ENCODE measurements at places on chromosomes 4 and X.
A peak's percentile ranks its signal among the peaks of the same experiment; 100 is the strongest.

GRCh38 chr4:175813821-175814220 is 1.8 kb upstream of the GPM6A start:
- DNase-seq, result no peak
- no peak overlapping the region for H3K4me3 ChIP-seq
- no peaks in the 10 kb centered on the region for H3K36me3 ChIP-seq
- no peaks in the 10 kb centered on the region for H3K27me3 ChIP-seq

- no peak overlapping the region for H3K27ac ChIP-seq
- no peak for DNase-seq
- H3K27me3 ChIP-seq, result peaks cover 4% of the 10 kb centered on the region
- no peak overlapping the region for H3K4me3 ChIP-seq
- no peaks in the 10 kb centered on the region for H3K36me3 ChIP-seq
Measured at GRCh38 chr4:52780617-52781354, 29.6 kb upstream of the ERVMER34-1 start.

- H3K4me3 ChIP-seq, result no peak overlapping the region
- H3K36me3 ChIP-seq, result no peaks in the 10 kb centered on the region
- H3K27ac ChIP-seq, result no peak overlapping the region
- no peaks in the 10 kb centered on the region for H3K4me1 ChIP-seq
- H3K27me3 ChIP-seq, result no peaks in the 10 kb centered on the region
Measured at GRCh38 chrX:121307449-121307848, 260.0 kb downstream of the GLUD2 start.

DNA sequence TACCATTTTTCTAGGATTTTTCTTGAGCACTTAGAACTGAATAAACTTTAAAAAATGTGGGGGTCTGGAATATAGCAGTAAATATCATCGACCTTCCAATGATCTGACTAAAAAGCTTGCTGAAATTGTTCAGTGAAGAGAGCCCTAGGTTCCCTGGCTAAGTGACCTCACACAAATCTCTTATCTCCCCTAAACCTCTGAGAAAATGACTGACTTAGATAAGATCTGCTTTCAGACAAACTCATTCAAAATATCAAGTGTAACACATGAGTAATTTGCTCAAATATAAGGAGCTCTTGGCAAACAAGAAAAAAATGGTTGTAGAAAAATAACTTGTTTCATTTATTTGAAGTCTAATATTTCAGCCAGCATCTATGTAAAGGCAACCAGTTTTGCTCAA is 441.7 kb upstream of the SLIT2 start:
- no peaks in the 10 kb centered on the region for H3K4me1 ChIP-seq
- H3K27me3 ChIP-seq, result no peaks in the 10 kb centered on the region
- H3K36me3 ChIP-seq, result no peaks in the 10 kb centered on the region
- H3K27ac ChIP-seq, result no peak overlapping the region
- no peak for DNase-seq

- no peak overlapping the region for H3K4me3 ChIP-seq
- DNase-seq, result no peak
- no peaks in the 10 kb centered on the region for H3K27me3 ChIP-seq
- H3K4me1 ChIP-seq, result no peaks in the 10 kb centered on the region
Measured at GRCh38 chrX:133947022-133947421, 38.4 kb downstream of the GPC3 start.

- no peaks in the 10 kb centered on the region for H3K36me3 ChIP-seq
- H3K4me1 ChIP-seq, result no peaks in the 10 kb centered on the region
- H3K4me3 ChIP-seq, result no peak overlapping the region
- no peak for DNase-seq
- peaks cover 32% of the 10 kb centered on the region for H3K27me3 ChIP-seq
Measured at GRCh38 chr4:76584241-76585152, 149.5 kb downstream of the SHROOM3 start.

DNA sequence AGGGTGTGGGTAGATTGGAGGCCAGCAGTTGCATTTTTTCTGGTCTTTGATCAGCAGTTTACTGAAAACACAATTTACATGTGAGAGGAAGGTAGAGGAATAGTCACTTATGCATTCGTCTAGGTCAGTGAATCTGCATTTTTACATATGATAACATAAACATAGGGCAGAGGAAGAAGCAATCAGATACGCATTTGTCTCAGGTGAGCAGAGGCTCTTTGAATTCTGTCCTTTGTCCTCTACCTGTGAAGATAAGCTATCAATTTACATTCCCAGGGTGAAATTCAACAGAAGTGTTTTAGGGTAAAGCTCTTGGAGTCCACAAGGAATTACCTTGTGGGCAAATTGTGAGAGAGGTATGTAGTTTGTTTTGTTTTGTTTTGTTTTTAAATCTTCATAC is 306.5 kb downstream of the MAGEB5 start:
- H3K27me3 ChIP-seq, result no peaks in the 10 kb centered on the region
- DNase-seq, result no peak
- H3K4me1 ChIP-seq, result no peaks in the 10 kb centered on the region
- no peak overlapping the region for H3K27ac ChIP-seq
- H3K4me3 ChIP-seq, result no peak overlapping the region

DNA sequence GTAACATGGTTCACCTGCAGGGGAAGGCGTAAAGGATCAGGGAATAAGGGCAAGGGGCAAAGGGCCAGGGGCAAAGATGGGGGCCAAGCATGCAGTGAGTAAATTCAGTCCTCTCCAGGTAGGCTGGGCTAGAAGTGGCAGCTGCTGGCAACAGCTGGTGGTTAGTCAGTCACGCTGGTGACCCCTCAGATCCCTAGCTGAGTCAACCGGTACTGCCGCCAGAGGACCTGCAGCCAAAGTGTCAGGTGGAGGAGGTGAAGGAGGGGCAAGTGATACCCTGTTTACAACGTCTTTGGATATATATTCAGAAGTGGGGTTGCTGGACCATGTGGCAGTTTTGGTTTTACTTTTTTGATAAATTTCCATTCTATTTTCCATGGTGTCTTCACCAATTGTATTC is 24.6 kb upstream of the NAP1L2 start:
- no peak overlapping the region for H3K27ac ChIP-seq
- no peaks in the 10 kb centered on the region for H3K4me1 ChIP-seq
- DNase-seq, result no peak
- no peak overlapping the region for H3K4me3 ChIP-seq
- H3K27me3 ChIP-seq, result no peaks in the 10 kb centered on the region

DNA sequence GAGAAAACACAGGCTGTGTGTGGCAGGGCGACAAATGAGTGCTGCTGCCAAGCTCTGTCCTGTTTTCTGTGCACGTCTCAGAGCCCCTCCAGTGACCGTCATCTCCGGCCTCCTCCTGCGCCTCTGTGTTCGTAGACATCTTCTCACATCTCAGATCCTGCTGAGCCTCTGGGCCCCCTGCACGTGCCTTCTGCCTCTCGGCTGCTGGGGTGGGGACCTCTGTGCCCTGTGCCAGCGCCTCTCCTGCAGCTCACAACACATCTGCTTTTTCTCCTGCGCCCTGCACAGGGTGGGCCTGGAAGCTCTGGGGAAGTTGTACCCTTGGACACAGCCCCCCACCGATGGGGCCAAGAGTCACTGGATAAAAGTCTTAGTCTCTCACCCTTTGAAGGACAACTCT is 2.4 kb upstream of the CTAG2 start:
- H3K4me3 ChIP-seq, result no peak overlapping the region
- H3K27ac ChIP-seq, result no peak overlapping the region
- H3K36me3 ChIP-seq, result no peaks in the 10 kb centered on the region
- no peaks in the 10 kb centered on the region for H3K27me3 ChIP-seq

- peak overlapping the region; percentile 56 for H3K27ac ChIP-seq
- peak; percentile 79 for DNase-seq
- H3K27me3 ChIP-seq, result no peaks in the 10 kb centered on the region
- H3K4me1 ChIP-seq, result peaks cover 17% of the 10 kb centered on the region
- H3K36me3 ChIP-seq, result peaks cover 8% of the 10 kb centered on the region
Measured at GRCh38 chr4:39932776-39933402, 44.8 kb downstream of the PDS5A start.

DNA sequence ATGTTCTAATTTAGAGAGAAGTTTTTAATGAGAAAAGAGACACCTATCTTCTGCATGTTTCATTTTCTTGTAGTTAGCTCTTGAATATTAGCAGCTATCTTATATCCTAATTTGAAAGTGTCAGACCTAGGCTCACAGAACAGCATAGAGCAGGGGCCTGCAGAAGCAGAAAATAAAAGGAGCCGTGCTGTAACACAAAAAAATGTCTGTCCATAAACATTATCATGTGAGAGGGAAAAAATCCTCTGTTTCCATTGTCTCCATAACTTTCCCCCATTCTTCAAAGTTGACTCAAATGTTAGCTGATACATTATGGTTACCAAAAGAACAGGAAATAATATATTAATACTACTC is 329.2 kb upstream of the EPHA5 start:
- no peaks in the 10 kb centered on the region for H3K36me3 ChIP-seq
- no peak overlapping the region for H3K4me3 ChIP-seq
- no peak for DNase-seq
- no peaks in the 10 kb centered on the region for H3K4me1 ChIP-seq

DNA sequence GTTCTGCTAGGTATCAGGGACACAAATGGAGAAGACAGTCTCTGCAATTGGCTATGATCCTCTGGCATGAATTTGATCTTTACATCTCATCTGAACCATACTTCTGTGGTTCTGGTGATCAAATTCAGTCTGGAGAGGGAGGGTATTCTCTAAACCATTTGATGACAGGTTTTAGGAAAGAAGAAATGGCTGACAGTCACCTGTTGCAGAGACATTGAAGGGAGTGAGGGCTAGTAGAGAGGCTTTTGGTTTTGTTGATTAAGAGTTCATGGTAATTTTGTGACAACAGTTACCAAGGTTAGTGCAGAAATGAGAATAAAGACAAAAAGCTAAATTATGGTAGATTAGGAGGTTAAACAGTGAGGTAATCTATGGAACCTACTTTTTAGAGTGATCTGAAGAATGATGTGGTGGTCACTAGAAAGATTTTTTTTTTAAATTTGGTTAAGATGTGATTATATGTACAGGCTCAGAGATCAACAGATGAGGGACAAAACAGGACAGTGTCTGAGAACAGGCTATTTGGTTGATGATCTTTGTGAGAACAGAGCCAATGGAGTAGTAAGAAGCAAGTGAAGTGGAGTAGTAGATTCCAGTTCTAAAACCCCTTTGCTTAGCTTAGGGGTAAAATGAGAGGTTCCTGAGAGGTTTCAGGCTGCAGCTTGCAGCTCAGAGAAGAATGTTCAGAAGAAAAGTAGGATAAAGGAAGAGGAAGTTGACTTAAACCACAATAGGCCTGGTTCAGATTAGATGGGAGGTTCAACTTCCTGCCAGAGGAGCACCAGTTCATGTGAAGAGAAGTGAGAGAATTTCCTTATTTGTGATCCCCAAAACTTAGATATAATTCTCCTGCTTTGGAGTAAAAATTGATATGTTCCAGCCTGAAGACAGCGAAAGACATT is 34.7 kb downstream of the VSIG4 start:
- DNase-seq, result peak; percentile 37
- H3K36me3 ChIP-seq, result no peaks in the 10 kb centered on the region
- no peaks in the 10 kb centered on the region for H3K27me3 ChIP-seq
- H3K4me3 ChIP-seq, result peak overlapping the region; percentile 27
- peak overlapping the region; percentile 43 for H3K27ac ChIP-seq

GRCh38 chr4:168769416-168769815 is 240.6 kb downstream of the CBR4 start:
- H3K4me1 ChIP-seq, result no peaks in the 10 kb centered on the region
- H3K27ac ChIP-seq, result no peak overlapping the region
- H3K4me3 ChIP-seq, result no peak overlapping the region
- H3K27me3 ChIP-seq, result no peaks in the 10 kb centered on the region

GRCh38 chr4:182680234-182680653 is 236.9 kb downstream of the DCTD start:
- H3K36me3 ChIP-seq, result no peaks in the 10 kb centered on the region
- DNase-seq, result no peak
- H3K4me3 ChIP-seq, result no peak overlapping the region
- H3K27ac ChIP-seq, result no peak overlapping the region
- no peaks in the 10 kb centered on the region for H3K4me1 ChIP-seq

GRCh38 chrX:103329991-103330390 is at the start of gene TCEAL7:
TSS of gene TCEAL7 (plus strand) at chrX:103330239. CDS start at chrX:103331404, 1,165 bp downstream.
- H3K36me3 ChIP-seq, result no peaks in the 10 kb centered on the region
- DNase-seq, result no peak
- H3K4me3 ChIP-seq, result no peak within 1 kb of the TSS
- no peaks in the 10 kb centered on the region for H3K27me3 ChIP-seq
- H3K27ac ChIP-seq, result no peak within 1 kb of the TSS

- DNase-seq, result no peak
- H3K27me3 ChIP-seq, result no peaks in the 10 kb centered on the region
- H3K4me1 ChIP-seq, result peaks cover 99% of the 10 kb centered on the region
- H3K27ac ChIP-seq, result peak overlapping the region; percentile 77
Measured at GRCh38 chr4:108141213-108141950, 27.4 kb downstream of the LEF1 start.

Data from CD4-positive, CD25-positive, alpha-beta regulatory T cell (primary cell).